ENCODE measurements at places on chromosomes 3 and 15.

- no peak for DNase-seq
These were observed 29.8 kb downstream of the ZNF592 start for GRCh38 chr15:84778194-84778593.

- DNase-seq, result no peak
These were observed 60.7 kb downstream of the CGNL1 start for GRCh38 chr15:57436961-57437360.

DNA sequence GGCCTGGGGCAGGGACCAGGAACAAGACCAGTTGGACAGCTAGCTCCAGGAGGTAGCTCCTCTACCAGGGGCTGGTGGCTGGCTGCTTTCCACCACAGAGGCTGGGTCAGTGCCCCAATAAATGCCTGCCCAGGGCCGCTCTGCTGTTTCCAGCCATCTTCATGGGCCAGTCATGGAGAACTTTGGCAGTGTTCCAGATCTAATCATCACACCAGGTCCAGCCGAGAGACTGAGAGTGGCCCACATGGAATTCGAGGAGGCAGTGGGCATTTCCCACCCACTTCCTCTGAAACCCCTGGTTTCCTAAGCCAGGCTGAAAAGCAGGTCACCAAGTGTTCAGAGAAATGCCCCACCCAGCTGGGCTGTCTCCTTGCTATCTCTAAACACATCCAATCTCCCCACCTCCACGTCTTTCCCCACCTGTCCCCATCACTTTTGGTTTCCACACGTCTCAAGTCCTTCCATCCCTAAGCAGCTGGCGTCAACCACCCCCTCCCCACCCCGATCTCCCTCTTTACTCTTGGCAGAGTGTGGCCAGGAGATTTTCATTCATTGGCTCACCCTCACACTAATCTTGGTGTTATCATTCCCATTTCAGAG is 190.0 kb upstream of the LINGO1 start:
- no peak for DNase-seq

GRCh38 chr3:9398700-9399336 is 1.4 kb downstream of the SETD5 start:
- DNase-seq, result no peak

- no peak for DNase-seq
These were observed 106.6 kb downstream of the LRIG1 start for GRCh38 chr3:66394019-66394752.

DNA sequence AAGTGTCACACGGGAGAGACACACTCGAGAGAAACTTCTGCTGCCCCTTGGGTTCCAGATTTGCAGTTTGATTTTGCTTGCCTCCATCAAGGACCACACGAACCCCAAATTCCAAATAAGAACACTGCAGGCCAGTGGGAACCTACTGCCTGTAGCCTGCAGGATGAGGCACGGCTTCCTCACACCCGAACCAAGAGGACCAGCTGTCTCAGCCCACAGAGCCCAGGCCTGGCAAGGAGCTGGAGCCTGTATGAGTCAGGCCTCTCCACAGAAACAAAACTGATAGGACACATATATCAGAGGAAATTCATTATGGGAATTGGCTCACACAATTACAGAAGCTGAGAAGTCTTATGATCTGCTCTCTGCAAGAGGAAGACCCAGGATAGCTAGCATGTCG is 188.1 kb upstream of the NSMCE3 start:
- no peak for DNase-seq

GRCh38 chr3:115905871-115906270 is 282.6 kb downstream of the GAP43 start:
- DNase-seq, result no peak

All from esophagus squamous epithelium (tissue), 5 donors.